ENCODE measurements at places on chromosomes 6 and 20.

GRCh38 chr6:2794171-2794730 lies 29.1 kb downstream of the WRNIP1 start:
- no peak for DNase-seq

DNA sequence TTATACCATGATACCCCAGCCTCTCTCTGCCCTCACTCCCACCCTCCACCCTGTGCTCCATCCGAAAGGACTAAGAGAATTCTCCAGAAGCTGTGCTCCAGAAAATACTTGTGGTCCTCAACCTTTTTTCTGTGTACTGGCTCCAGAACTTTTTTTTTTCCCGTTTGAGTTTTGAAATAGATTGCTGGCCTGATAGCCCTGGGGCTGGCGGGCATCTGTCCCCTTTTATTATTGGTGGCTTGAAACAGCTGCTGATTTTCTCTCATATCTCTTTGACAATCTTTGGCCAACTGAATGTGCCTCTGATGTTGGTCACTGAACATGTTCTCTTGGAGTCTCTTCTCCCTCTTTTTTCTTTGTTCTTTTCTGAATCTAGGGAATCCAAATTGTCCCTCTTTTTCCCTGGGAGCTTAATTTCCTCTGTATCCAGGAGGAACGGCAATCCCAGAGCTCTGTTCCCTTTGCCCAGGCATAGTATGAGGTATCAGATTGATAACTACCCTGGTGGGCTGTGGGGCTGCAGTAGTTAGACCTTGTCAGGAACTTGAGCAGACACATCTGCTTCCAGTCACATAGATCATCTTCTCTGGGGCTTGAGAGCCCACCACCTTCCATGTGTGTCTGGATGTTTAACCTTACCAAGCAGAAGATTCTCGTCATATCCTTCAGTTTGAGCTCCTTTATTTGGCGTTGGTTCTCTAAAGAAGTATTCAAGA lies 1.6 kb downstream of the PPARD start:
- no peak for DNase-seq

- no peak for DNase-seq
Measured at GRCh38 chr20:701401-702129, 26.0 kb upstream of the SCRT2 start.

DNA sequence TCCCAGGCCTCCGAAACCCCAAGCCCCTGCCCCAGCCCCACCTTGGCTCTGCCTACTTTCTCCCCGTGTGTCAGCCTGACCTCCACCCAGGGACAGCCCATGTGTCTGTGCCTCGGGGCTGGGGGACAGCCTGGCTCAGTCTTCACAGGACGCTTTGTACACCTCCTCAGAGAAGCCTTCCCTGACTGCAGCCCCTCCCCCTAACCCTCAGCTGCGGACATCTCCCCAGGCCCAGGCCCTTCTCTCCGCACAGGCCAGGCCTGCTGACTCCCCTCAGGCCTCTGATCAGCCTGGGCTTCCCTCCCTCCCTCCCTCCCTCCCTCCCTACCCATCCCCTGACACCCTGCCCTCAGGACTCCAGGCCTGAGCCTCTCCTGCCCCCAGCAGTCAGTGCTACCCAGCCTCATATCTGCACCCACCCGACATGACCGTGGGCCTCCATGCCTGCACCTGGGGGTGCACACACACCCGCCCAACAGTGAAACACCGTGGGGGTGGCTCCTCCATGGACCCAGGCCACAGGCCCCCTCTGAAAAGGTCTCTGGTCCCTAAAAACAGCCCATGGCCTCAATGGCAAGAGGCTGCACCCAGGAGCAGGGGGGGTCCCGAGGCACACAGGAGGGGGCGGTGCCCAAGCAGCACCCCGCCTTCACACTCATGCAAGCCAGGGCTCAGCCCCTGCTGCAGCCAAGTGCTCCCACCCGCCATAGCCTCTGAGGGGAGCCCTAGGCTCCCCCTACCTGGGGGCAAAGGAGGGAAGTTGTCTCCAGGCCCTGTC lies 12.9 kb downstream of the LAMA5 start:
- DNase-seq = no peak

DNA sequence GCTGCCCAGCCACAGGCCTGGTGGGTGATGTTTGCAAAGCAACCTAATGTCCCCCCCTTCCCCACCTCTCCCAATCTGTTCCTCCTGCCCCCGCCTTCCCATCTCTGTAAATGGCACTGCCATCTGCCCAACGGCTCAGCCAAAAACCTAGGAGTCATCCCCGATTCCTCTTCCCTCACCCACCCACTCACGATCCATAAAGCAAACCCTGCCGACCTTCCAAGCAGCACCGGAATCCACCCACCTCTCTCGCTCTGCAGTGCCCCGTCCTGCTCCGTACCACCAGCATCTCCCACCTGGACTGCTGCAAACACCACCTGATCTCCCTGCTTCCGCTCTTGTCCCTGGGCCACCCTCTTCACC lies 37.6 kb downstream of the SULF2 start:
- no peak for DNase-seq

- no peak for DNase-seq
Measured at GRCh38 chr20:9594284-9594875, 80.0 kb downstream of the LAMP5 start.

DNA sequence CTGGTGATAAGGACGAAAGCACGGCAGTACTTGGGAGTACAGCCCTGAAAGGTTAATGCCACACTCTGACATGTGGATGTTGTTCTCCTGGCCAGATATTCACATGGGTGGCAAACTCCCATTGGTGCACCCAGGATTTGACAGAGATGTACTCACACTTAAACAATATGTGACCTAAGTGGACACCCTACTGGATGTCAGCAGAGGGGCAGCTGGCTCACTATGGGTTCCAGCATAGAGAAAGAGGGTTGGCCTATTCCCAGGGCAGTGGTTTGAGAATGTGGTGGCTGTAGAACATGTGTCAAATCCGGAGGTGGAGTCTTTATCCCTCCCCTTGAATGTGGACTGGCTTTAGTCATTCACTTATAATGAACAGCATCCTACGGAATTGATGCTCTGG lies 333.2 kb downstream of the DHX35 start:
- DNase-seq = no peak

DNA sequence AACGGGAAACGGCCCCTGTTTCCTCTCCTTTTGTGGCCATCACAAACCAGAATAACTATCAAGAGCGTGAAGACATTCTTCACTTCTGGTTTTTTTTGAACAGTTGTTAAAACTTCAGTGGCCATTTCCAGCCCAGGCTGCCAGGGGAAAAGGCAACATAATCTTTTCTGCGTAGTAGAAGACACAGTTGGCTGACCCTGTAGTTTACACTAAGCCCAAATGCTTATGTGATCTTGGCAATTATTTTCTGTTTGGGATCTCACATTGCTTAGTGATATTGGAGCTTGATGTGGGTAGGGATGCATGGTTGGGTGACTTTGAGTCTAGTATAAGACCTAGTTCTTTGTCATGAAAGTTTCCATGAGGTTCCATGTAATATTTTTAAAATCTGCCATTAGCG lies 449.4 kb upstream of the CDH4 start:
- no peak for DNase-seq

- no peak for DNase-seq
Measured at GRCh38 chr20:59573837-59574236, 30.5 kb upstream of the PHACTR3 start.

GRCh38 chr20:46582648-46583047 lies 32.2 kb upstream of the OCSTAMP start:
- DNase-seq = no peak

DNA sequence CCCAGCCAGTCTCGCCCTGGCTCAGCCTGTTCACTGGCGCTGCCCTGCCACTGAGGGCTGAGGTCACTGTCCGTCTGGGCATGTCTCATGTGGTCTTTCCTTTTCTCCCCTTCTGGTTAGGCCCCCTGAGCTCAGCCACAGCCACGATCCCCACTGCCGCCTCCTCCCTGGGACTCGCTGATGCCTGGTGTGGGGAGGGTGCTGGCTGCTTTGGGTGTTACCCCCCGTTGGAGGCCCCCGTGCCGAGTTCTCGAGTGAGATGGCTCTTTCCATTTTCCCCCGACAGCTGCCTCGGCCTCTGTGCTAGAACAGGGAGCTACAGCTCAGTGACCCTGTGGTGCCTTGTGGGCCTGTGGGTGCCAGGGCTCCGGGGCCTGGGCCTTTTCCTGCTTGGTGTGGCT lies 14.9 kb upstream of the TCFL5 start:
- no peak for DNase-seq

GRCh38 chr6:154797857-154798256 lies 64.6 kb downstream of the SCAF8 start:
- no peak for DNase-seq

- DNase-seq = no peak
Measured at GRCh38 chr6:121771937-121772720, 336.7 kb downstream of the GJA1 start.

DNA sequence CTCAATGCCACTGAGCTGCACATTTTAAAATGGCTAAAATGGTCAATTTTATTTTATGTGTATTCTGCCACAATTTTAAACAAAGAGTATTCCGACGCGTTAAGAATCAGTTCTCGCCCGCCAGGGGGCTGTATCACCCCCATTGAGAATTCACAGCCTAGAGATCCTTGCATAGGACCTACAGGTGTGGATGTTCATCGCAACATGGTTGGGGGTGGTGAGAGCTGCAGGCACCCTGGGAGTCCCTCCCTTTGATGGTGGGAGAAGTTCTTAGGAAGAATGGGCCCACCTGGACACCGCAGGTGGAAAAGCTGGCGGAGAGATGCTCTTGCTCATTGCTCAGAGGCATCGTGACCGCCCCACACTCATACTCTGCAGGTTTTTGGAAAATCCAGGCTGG lies 63.5 kb downstream of the SLC2A10 start:
- no peak for DNase-seq

DNA sequence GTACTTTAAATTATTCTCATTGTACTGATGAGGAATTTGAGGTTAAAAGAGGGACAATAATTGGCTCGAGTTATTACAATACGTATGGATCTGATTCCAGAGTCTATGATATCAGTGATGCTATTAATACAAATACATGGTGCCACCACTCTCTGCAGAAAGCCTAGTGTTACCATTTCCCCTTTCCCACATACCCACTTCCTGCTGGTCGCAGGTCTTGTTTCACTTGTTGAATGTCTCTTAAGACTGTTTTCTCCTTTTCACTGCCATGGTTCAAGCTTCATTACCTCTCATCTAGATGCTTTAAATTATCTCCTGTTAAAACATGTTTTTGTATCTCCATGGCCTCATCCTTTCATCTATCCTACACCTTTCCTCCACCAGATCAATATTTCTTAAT lies 62.0 kb downstream of the FHL5 start:
- no peak for DNase-seq

DNA sequence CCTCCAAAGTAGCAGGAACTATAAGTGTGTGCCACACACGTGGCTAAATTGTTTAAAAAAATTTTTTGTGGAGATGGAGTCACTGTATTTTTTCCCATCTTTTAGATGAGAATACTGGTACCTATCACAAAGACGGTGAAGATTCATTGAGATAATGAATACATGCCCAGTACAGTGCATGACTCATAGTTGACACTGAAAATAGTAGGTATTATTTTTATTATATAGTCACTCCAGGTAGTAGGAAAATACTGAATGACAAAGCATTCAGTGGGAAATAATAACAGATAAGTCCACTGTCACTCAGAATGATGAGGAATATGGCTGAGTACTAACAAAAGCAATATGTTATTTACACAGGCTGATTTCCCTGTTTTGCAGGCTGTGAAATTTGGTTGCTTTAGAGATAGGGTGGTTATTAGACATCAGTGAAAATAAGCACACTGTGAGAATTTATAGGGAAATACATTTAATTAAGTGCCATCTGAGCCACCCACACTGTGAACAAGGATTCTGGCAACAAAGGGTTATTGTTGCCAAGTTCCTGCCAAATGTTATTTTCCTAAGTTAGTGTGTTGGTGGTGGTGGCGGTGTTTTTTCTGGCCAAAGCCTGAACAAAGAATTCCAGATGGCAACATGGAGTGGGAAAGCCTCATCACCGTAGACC lies 129.8 kb upstream of the FOXQ1 start:
- no peak for DNase-seq

DNA sequence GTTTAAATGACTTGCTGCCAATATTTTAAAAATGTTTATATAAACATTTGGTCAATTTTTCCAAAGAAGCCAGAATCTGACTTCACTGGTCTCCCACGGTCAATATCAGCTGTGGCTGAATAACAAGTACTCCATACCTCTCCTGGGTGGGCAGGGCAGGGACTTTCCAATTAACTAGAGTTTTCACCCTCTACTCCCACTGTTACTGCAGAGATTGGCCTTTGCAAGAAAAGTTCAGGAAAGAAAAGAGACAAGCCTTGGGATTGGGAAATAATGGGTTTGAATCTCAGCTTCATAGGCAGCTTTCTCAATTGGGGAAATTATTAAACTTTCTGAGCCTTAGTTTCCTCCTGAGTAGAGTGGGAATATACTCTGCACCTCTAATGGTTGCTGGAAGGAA lies 236.9 kb downstream of the PRL start:
- DNase-seq = no peak

DNA sequence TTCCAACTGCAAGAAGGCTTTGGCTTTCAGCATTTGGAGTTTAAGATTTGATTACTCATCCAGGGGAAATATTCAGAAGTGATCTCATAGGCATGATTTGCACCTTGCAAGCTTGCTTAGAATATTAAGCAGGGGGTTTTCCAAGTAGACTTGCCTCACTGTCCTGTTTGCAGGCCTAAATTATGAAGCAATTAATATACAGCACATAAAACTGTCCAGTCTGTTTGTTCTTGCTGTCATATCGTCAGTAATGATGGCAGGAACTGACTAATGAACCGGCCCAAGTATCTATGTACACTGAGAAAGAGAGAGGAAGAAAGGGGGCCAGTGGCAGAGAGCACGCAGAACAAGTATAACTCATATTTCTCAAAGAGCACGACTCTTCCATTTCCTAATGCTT lies 212.5 kb upstream of the SUPT3H start:
- no peak for DNase-seq

All from stimulated activated CD4-positive, alpha-beta T cell treated with anti-CD3 and anti-CD28 coated beads, Interleukin-15, amount 100 ng/mL, for 24 hours (primary cell).